ENCODE measurements at places on chromosomes 7 and 10.

DNA sequence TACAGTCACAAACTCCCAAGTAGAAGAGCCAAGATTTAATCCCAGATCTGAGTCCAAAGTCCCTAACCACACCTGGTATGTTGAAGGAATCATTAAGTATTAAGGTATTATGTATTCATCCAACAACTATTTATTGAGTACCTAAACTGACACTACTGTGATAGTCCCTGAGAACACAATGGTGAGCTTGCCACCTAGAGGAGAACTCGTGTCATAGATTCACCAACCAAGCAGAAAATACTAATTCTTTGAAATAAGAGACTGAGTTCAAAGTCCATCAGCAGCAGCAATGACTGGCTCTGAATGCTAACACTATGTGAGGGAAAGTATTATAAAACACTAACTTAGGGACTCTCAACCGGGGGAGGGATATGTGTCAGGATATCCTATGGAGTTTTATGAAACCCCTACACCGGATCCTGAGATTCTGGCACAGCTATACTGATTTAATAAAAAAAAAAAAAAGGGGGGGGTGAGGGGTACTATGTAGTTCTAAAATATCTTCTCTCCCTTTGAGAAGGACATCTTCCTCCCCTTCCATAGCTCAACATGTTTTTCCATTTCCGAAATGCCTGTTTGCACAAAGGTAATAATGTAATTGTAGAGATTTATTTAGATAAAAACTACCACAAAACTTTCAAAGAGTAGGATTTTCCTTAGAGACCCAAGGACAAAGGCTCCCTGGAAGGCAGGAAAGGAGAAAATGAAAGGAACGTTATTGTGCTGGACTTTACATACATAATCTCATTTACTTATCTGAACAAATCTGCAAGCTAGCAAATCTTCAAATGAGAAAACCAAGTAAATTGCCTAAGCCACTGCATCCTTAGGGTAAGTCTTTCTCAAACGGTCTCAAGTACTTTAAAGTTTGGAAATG, 1.6 kb downstream of the NCOA4 start:
- DNase-seq: peak; percentile 66

DNA sequence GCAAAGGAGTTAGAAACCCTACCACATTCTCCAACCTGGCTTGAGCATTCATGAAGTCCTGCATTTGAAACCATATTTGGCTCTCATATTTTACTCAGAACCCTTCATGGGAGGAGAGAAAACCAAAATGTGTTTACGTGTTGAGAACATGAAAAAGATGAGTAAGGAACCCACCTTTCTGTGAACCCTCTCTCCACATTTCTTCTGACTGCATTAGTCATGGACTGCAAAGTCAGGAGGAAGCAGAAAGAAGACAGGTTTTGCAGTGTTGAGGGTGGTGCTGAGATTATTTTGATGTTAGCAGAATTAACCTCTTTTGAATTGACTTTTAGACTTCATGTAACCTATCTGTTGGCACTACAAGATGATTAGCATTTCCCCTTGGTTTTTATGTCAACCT, 4.9 kb downstream of the IFIT1B start:
- DNase-seq: no peak

DNA sequence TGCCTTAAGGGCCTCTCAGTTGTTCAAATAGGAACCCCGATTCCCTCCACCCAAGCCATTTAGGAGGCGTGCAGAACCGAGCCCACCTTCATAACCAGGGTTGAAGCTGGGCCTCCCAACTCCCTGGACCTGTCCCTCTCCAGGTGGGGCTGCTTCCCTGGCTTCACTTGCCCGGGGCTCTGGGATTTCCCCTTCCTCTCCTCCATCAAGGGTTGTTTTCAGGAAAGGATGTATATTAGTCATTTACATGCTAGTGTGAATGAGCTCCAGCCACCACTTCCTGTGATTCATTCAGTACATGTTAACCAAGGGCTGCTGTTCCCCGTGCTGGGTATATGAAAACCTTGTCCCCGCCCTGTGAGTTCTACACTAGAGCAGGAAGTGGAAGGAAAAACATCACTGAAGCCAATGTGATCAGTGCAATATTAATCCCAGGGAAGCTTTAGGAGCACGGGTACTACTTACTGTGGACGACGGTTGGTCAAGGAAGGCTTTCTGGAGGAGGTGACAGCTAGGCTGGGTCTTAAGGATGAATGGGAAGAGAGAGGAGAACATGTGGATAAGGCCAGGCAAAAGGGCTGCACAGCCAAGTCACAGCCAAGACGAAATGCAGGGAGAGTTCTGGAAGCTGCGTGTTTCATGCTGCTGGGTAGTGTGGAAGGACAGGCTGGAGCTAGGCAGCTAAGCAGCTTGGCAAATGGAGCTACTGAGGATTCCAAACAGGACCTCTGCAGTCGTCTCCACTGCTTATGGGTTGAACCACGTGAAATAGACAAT, 150.1 kb upstream of the SHH start:
- DNase-seq: no peak

DNA sequence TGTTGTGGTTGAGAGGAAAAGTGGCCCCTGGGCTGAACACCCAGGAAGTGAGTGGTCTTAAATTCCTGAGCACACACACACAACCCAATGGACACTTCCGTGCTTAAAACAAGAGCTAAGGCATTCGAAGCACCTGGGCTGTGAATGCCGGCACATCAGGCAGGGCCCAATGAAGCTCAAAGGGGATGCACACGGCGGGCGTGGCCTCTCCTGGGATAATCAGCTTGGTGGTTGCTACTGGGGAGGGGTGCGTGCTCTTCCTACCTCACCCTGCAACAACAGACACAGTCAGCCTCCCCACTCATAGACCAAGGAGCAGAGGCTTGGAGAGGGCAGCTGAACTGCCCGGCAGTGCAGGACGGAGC, 115.0 kb upstream of the TCERG1L start:
- no peak for DNase-seq

DNA sequence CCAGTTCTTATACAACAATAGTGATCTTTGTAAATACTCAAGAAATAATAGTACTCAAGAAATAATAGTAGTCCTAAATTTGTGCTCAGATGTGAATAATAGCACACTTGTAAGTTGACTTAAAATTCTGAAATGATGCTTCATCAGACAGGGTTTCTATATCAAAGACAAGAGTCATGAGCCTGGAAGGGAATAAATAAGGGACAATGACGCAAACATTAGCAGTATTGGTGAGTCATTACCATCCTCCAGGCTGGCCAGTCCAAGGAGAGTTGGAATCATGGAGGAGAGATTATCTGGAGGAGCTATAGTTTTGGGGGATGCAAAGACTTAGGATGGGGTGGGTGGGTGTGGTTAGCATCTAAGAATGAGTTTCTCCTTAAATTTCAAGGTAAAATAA, 6.1 kb upstream of the SH3PXD2A start:
- no peak for DNase-seq

DNA sequence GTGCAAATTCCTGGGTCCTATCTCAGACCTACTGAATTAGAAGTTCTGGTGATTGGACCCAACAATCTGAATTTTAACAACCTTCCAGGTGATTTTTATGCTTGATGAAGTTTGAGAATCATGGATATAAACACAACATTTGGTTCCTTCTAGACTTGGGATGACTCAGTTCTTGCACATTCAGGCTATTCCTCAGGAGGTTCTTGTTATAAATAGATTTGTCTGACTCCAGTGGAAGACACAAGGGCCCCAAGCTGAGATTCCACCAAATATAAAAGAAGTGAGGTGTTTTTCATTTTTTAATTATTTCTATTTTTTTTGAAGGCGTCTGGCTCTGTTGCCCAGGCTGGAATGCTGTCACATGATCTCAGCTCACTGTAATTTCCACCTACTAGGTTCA, 9.4 kb upstream of the TAS2R16 start:
- no peak for DNase-seq

DNA sequence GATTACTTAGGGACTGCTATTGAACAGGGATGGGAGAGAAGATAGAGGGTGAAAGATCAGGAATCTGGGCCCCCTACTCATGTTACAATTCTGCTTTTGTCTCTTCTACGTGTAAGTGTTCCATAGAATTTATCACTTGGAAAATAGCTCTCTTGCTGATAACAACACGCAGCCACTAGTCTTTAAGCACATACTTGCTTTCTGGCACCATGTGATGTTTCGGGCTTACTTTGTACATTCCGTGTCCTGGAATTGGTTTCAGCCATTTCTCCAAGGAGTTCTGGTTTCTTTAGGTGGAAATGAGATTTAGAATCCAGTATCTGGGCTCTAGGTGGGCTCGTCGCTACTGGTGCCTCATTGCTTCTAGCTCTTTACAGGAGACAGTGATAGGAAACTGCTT, 59.7 kb downstream of the TFAM start:
- no peak for DNase-seq

- no peak for DNase-seq
Observed at GRCh38 chr7:31710171-31710570, 23.2 kb downstream of the PPP1R17 start.

- no peak for DNase-seq
Observed at GRCh38 chr10:13404791-13405190, 56.7 kb upstream of the SEPHS1 start.

DNA sequence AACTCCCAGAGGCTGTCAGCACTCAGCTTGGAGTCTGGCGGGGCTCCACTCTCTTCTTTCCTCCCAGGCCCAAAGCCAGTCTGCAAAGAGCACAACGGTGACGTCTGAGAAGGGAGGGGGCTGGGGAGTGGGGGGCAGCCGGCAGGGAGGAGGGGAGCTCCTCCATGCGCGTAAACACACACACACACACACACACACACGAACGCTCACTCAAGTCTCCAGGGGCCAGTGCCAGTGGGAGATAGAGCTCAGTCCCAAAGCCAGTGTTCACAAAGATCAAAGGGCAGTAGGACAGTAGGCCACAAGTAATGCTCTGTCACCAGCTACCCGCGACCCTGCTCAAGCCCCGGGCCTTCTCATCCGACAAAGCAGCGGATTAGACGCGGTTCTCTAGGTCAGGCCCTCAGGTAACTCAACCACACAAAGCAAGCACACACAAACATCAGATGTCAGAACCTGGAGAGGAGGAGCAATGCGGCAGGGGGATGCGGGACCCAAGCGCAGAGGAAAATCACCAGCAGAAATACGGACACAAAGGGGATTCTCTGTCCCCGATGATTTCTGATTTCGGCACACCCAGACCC, 19.9 kb downstream of the TCAF1 start:
- no peak for DNase-seq

DNA sequence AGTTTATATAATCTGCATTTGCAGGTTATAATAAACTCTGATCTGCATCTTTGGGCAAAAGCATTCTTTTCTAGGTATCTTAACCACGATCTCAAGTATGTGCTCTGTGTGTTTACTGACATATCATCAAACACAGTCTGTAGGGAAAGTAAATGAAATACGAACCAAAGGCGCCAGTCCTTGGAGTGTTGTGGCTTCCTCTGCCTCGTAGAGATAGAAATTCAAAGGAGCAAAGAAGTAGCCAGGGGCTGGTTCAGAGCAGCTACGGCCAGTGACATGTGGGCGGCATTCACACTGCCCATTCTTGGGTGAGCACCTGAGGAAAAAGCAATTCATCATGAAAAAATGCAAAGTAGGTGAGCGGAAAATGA, 38.7 kb downstream of the LAMB4 start:
- DNase-seq: no peak

DNA sequence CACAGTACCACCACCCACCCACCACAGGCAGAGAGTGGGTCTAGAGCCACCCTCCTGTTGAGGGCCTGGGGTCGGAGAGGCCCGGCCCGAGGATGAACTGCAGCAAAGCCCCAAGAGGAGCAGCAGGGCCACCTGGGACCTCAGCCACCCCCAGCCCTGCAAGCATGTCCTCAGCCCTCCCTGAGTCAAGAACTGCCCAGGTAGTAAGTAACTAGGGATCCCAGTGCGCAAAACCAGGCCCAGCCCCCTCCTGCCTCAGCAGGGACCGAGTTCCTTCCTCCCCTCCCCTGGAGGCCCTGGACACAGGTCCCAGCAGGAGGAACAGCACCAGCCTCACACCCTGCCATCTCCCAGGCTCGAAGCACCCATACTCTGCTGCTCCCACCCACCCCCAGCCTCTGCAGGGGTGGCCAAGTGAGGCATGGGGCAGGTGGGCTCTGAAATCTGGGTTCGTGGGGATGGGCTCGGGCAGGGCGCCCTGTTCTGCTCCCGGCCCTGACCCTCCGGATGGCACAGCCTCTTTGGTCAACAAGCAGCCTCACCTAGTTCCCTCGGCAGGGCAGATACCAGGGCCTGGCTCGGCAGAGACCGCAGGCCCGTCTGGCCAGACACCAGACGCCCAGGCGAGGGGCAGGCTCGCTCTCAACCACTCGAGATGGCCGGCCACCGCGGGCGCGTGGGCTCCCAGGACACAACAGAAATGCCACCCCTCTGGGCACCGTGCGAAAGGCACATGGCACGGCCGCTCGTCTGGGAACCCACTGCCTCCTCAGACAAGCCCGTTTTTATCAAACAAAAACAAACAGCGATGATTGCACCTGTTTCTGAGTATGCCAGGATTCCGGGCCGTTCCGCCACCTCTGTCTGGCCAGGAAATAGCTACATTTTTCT, 15.2 kb downstream of the PDGFA start:
- DNase-seq: no peak

DNA sequence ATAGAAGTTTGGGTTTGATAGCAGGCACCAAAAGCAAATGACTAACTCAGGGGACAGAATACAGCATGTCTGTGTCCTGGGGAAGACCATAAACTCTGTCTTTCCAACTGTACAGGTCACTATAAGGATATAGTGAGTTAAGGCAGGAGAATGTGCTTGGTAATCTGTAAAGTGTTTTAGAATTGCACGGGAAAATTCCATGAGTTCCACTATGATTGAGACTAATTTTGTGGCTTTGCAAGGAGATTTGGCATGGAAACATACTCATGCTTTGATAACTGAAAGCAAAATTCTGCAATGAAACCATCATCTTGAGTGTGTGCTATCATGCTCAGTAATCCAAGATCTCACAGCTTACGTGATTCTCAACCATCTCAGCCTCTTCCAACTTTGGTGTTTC, 152.6 kb downstream of the PKD1L1 start:
- no peak for DNase-seq

Data from CD4-positive, alpha-beta T cell treated with Interleukin-15 for 4 hours (primary cell).